ENCODE measurements at places on chromosomes 16 and 17. TPM values are rescaled to one million over a fixed set of nuclear protein-coding genes. Genes with fewer than 3 reads are reported as not detected.

GAS7 gene
- total RNA-seq, result 8.5 TPM

DHRS7C gene
- not detected for total RNA-seq

CLTC gene
- 381 TPM for total RNA-seq

CHAD gene
- total RNA-seq, result not detected

SPATA32 gene
- total RNA-seq, result not detected

HIC1 gene
- total RNA-seq, result 14.5 TPM
